ENCODE measurements at places on chromosomes 5 and 9.

DNA sequence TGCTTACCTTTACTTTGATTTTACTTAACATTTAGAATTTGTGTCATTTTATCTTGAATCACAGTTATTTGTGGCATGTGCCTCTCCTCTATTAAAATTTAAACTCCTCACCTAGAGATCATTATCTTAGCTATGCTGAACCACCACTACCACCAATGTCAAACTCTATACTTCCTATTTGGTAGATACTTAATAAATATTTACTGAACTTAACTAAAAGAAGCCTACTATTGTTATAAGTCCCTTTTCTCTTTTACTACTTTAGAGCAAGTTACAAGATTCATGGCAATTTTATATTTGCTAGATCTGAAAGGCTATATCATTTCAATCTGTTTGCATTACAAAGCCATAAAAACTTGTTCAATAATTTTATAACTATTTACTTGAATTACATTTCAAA is 273.3 kb upstream of the CCNH start:
- DNase-seq: no peak

DNA sequence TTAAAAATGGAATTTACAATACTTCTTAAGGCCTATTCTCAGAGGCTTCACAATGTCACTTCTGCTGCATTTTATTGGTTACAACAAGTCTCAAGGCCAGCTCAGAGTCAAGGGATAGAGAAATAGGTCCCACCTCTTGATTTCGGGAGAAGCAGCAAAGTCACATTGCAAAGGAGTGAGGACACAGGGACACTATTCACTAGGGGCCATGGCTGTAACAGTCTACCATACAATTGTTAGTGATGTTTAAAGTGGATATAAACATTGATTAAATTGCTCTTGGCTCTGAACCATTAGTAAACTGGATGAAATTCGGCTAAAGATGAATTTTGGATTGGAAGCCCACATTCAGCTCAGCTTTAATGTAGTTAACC is 21.7 kb upstream of the CMBL start:
- DNase-seq: no peak

- no peak for DNase-seq
Measured at GRCh38 chr5:95221234-95221633, 63.7 kb downstream of the MCTP1 start.

DNA sequence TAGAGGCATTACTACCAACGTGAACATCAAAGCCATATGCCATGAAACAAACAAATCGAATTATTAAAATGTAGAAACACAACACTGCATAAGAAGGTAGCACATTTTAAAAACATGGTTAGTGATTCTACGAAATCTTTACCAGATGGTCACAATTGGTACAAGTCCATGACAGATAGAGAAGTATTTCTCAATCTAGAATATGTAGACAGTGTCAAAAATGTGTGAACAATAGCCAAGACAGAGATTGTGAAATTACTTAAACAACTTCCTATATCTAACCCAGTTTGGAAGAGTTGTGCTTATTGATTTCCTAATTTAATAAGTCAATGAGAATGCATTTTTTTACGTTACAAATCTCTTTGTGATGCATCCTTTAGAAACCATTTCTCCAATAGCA is 1121.6 kb downstream of the MAT2B start:
- no peak for DNase-seq

GRCh38 chr5:81317536-81317935 is 16.1 kb downstream of the ZCCHC9 start:
- no peak for DNase-seq

DNA sequence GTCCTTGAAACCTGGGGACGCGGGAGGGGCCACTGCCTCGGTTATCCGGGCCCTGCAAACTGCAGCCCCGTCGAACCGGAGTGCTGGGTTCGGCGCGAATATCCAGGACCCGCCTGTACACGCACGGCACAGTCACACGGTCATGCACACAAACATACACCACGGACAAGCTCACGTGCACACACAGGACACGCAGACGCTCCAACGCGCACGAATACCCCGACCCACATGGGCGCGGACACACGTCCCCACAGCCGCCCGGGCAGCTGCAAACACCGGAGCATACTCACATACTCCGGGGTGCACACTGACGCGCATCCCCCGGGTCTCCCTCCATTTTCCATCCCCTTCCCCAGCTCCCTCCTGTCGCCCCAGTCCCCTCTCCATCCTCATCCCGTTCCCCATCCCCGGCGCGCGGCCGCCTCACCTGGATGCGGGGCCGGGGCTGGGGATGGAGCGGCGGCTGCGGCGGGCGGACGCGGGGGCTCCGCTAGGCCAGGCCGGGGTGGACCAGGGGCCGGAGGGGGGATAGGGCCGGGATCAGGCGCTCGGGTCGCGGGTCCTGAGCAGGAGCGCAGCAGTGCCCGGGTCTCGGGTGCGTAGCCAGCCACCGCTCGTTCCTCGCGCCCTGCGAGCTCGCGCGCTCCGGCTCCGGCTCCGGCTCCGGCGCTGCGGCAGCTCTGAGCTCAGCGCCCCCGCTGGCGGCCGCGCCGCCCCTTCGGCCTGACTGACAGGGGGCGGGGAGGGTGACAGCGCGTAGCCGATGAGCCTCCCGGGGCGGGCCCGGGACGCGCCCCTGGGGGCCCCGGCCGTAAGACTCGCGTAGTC is at the start of the genes EIF4E1B and SNCB:
EIF4E1B (plus strand) TSS at position 823 of the 828 bp plus-strand sequence. CDS start 12,113 bp downstream, outside the sequence.
SNCB (minus strand) TSS at position 682 of the 828 bp plus-strand sequence. CDS start 880 bp downstream, outside the sequence.
- peak; percentile 38 for DNase-seq

DNA sequence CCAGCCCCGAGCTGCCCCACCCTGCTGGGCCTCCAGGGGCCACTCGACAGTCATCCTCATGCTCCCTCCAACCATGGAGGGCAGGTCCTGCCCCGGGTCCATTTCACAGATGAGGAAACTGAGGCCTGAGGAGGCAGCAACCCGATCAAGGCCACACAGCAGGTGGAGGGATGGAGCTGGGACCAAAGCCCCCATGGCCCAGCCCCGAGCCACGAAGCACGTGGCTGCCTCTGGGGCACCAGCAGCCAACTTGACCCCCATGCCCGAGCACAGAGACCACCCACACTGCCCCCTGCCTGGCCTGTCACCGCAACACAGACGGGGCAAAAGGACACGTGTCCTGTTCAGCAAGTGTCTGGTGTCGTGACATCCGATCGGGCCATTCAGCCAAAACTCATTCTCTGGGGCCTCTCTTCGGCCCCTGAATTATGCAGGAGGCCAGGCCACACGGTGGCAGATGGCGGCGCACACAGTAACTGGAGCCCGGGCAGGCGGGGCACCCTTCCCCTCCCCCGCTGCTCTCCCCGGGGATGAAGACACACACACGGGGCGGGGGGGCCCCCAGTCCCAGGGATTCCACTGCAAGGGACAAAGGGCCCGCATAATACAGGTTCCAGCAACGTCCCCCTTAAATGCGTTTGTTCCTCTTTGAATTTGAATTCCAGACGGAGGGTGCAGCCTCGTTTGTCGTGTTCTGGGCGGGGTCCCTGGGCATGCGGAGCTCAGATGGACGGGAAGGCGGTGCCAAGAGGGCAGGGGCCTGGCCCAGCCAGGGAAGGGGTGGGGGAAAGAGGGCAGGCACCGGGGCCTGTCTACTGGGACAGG is 29.4 kb upstream of the TMEM250 start:
- DNase-seq: no peak

DNA sequence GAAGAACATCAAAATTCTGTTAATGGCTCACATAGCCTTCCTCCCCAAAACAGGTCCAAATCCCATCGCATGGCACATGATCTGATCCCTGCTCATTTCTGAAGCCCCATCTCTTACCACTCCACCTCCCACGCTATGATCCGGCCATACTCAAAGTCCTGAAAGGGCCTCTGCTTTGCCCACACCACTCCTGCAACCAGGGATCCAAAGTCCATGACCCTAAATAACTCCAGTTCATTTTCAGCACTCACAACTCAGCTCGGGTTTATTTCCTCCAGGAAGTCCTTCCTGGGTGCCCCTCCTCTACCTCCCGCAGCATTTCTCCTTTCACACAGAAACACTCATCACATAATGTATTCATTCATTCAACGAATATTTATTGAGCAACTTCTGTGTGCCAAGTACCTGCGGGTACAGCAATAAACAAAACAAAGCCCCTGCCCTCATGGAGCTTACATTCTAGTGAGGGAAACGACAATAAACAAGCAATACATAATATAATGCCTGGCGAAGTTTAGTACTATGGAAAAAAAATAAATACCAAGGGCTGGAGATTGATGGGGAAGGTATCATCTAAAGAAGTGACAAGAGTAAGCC is 2.7 kb downstream of the TTLL11 start:
- DNase-seq: no peak

DNA sequence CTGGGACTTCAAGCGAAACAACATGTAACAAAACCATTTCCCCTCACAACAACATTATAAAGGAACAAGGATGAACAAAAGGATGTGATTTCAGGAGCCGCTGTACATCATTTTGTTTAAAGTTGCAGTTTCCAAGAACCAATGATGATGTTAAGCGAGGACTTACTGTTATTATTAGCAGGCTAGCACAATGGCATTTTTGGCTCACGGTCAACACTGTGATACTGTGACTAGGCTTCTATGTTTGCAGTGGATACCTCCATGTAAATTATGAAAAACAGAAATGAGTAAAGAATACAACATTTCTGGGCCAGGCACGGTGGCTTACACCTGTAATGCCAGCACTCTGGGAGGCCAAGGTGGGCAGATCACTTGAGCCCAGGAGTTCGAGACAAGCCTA is 113.0 kb downstream of the AUH start:
- no peak for DNase-seq

- peak; percentile 34 for DNase-seq
Measured at GRCh38 chr9:105258225-105258737, 13.8 kb downstream of the SLC44A1 start.

- DNase-seq: peak; percentile 73
Measured at GRCh38 chr5:71482132-71482531, 26.7 kb downstream of the BDP1 start.

GRCh38 chr5:151255621-151256286 is 2.8 kb downstream of the GM2A start:
- no peak for DNase-seq

- DNase-seq: peak; percentile 60
Measured at GRCh38 chr5:115816226-115817081, at the start of gene CDO1. Gene CDO1 (minus strand): TSS chr5:115816659. CDS start chr5:115816397, 262 bp downstream.

DNA sequence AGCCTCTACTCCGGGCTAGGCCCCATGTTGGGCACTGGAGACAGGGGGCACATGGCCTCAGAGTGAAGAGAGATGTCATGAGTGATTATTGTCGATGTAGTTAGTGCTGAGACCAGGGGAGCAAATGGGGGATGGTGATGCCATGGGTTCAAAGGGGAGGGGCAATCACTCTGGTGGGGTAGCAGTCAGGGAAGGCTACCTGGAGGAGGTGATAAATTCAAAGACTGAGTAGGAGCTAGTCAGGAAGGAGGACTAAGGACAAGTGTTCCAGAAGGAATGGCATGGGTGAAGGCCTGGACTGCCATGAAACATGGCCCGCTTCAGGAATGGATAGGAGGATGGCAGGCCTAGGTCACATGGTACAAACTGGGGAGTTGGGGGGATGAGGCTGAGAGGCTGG is 41.6 kb downstream of the C9orf50 start:
- no peak for DNase-seq

DNA sequence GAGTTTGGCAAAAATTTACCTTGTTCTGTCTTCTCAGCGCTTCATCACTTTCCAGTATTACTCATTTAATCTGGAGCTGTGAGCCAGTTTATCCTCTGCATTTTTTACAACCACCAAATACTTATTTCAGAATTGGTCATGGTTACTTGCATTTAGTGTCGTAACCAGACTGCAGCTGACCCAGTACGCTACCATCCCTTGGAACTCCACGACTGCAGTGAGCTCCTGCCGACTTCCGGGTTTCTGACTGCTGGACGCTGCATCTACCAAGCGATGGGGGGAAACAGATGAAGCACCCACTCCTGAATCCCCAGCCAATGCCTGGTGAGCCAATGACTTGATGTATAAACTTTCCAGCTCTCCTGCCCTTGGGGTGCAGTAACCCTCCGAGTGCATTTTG is 174.4 kb upstream of the PRLR start:
- no peak for DNase-seq

- DNase-seq: no peak
Measured at GRCh38 chr9:97364769-97365490, 47.0 kb upstream of the TDRD7 start.

DNA sequence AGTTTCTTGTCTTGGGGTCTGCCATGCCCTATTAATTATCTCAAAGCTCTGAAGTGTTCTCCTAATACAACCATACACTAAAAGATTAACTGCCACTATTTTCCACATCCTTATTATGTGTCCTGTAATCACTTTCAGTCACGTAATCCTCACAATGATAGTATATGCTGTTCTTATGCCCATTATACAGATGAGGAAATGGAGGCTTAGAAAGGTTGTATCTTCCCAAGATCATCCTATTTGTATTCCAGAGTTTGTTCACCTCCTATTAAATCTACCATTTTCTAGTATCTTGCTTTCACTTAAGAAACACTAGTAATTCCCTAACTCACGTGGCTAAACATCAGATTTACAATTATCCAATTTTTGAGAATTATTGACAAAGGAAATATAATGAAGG is 2.9 kb upstream of the ARHGEF28 start:
- DNase-seq: no peak

DNA sequence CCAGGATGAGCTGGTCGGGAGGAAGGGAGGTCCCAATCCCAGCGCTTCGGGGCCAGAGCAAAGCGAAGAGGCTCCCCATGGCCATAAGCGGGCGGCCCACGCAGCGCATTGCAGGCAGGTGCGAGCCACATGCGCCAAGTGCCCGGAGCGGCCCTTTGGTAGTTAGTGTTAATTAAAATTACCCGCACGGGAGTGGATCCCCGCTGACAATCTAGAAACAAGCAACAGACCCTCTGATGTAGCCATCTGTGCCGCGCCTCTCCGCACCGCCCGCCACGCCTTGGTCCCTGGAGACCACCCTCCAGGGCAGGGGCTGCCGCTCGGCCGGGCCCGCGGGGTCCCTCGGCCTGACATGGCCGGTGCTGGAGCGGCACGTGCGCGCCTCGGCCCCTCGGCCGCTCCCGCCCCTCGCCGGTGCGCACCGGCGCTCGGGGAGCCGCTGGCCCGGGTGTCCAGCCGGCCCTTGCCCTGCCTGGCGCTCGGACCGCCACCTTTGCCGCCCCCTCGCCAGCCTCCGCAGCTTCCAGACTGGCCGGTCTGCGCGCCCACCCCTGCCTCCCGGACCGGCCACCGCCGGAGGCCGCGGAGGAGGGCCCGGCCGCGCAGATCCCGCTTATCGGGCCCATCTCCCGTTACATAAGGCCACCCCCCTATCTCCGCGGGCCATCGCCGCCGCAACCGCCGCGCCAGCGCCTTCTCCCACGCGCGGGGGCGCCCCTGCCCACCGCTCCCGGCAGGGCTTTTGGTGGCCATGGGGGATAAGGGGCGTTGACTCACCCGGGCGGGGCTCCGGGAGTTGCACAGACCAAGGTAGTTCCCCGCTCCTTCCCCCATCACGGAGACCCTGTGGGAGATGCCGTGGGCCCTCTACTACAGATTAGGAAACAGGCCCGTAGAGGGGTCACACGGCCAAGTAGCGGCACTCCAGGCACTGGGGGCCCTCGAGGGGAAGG is 1.9 kb upstream of the IL13 start:
- DNase-seq: no peak

Data from fibroblast of pulmonary artery (primary cell).